ENCODE measurements at places on chromosomes 11 and 22.

- DNase-seq = no peak
- no peak overlapping the region for H3K27ac ChIP-seq
- H3K4me3 ChIP-seq = no peak overlapping the region
- no peaks in the 10 kb centered on the region for H3K36me3 ChIP-seq
- peaks cover 11% of the 10 kb centered on the region for H3K27me3 ChIP-seq
- no peaks in the 10 kb centered on the region for H3K4me1 ChIP-seq
These were observed 143.5 kb upstream of the B3GAT1 start for GRCh38 chr11:134555510-134555909.

DNA sequence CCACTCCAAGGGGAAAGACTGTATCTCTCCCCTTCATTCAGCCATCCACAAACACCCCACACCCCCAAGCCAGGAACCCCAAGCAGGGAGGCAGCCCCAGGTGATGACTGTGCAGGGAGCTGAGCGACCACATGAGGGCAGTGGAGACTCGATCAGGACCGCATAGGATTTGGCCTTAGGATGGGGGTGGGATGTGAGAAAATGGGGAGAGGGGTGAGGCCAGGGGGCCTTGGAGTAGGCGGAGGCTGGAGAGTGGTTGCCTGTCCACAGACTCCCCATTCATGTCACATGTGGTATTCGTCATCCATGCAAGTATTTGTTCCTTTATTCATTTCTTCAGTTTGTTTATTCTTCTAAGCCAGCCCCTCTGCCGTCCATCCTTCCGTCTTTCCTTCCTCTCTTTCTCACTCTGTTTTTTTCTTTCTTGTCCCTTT, 2.7 kb upstream of the RHOD start:
- DNase-seq = no peak
- H3K4me1 ChIP-seq = peaks cover 35% of the 10 kb centered on the region
- H3K27ac ChIP-seq = peak overlapping the region; percentile 20
- no peak overlapping the region for H3K4me3 ChIP-seq
- H3K27me3 ChIP-seq = no peaks in the 10 kb centered on the region
- no peaks in the 10 kb centered on the region for H3K36me3 ChIP-seq

DNA sequence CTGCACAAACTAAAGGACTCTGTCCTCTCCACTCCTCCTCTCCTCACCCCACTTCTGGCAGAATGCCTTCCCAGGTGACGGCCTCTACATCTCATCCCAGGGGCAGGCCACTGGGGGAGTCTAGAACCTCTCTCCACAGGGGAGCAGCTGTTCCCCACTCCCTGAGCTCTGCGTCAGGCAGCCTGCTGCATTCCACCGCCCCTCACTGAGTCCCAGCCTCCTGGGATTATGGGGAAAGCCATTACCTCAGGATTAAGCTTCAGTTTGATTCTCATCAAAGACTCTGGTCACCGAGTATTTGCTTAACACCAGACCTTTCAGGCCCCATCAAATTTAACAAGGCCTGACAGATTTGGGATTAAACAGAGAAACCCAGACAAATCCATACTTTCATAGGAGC, 405.9 kb downstream of the NXPE2 start:
- H3K4me3 ChIP-seq = no peak overlapping the region
- H3K27ac ChIP-seq = no peak overlapping the region

- no peaks in the 10 kb centered on the region for H3K36me3 ChIP-seq
- peak overlapping the region; percentile 76 for H3K27ac ChIP-seq
- H3K27me3 ChIP-seq = no peaks in the 10 kb centered on the region
- H3K4me3 ChIP-seq = no peak overlapping the region
- DNase-seq = no peak
- H3K4me1 ChIP-seq = peaks cover 47% of the 10 kb centered on the region
These were observed 20.5 kb upstream of the SCGB1A1 start for GRCh38 chr11:62398011-62398994.
